ENCODE measurements at places on chromosomes 6 and 20.

- DNase-seq = no peak
Observed at GRCh38 chr20:24303393-24304170, 165.8 kb upstream of the SYNDIG1 start.

DNA sequence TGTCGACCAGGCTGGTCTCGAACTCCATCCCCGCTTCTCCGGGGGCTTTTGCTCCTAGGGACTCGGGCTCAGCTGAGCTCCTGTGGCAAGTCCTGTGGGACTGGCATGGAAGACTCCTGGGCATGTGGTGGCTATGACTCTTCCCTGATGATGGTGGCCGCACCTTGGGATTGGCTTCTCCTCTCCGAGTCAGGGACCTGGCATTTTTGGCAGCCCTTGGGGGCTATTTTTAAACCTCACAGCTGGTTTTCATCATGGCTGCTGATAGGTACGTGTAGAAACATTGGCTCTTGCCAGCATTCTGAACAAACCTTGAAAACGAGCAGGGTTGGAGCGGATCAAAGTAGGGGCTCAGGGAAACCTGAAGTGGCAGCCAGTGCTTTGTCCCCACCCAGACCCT lies 54.1 kb downstream of the RBM38 start:
- DNase-seq = no peak

GRCh38 chr20:36847009-36847709 lies 28.8 kb upstream of the TLDC2 start:
- DNase-seq = no peak

GRCh38 chr20:43323592-43323991 lies 133.9 kb upstream of the PTPRT start:
- DNase-seq = no peak

GRCh38 chr6:96542702-96543101 lies 20.2 kb upstream of the FHL5 start:
- DNase-seq = no peak

GRCh38 chr20:22584522-22584921 lies at the start of gene FOXA2:
Gene FOXA2, minus strand, starts transcription at chr20:22584572. Its CDS starts 294 bp downstream, at chr20:22584278.
- DNase-seq = no peak

DNA sequence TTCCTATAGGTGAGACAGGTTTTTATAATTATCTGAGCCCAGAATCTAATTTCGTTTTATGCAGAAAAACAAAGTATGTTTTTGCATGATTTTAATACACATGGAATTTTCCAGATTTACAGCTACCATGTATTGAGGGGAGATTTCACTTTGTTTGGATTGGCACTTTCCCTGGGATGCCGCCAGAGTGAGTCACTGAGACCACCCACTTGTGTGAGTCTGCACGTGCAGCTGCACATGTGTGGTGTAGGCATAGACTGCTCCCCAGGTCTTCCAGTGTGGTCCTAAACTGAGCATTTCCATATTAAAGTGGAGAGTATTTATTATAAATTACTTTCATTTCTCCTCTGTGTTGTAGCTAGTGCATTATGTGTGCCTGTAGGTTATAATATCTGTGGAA lies 186.8 kb downstream of the UBE3D start:
- no peak for DNase-seq

- no peak for DNase-seq
Observed at GRCh38 chr6:88262332-88262731, 96.2 kb upstream of the CNR1 start.

GRCh38 chr20:57408131-57408530 lies 16.9 kb downstream of the RBM38 start:
- DNase-seq = no peak

GRCh38 chr6:157060440-157060952 lies 262.8 kb downstream of the TMEM242 start:
- DNase-seq = no peak

DNA sequence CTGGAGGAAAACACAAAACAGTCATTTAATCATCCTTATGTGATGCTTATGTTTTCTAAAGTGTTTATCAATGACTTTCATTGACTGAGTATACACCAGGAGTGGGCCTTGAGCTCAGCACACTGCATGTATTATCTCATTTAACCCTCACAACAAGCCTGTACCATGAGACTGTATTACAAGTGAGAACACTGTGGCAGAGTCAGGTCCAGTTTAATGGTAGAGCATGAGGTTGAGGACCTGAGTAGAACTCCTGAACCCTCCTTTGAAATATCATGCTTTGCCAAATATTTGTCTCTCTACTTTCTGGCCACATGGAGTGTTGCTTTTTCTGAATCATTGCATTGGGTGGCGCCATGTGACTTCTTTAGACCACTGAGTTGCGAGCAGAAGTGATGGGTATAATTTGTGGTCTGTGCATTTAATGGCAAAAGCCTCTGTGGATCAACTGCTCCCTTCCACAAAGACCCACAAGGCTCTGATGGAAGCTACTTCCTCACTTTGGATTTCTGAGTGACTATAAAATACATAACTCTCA lies 65.0 kb upstream of the SIRPG start:
- no peak for DNase-seq

GRCh38 chr6:79671600-79672266 lies 40.6 kb downstream of the SH3BGRL2 start:
- peak; percentile 58 for DNase-seq

DNA sequence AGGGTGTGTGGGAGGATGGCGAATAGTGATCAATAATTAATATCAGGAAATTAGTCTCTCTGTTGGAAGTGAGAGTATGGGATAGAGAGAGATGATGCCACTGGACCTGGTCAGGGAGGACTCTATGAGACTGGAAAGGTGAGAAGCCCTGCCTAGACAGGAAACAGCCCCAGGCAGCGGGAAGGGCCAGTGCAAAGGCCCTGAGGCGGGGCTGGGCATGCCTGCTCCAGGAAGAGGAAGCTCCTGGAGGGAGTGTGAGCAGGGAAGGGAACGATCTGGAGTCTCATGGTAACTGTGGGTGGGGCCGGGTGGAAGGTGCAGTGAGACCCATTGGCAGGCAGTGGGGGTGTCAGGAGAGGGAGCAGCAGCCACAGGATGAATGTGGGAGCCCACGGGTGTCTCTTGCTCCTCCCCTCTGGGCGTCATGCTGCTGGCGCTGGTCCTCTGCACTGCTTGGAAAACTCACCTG lies 1.8 kb upstream of the CST3 start:
- DNase-seq = no peak

DNA sequence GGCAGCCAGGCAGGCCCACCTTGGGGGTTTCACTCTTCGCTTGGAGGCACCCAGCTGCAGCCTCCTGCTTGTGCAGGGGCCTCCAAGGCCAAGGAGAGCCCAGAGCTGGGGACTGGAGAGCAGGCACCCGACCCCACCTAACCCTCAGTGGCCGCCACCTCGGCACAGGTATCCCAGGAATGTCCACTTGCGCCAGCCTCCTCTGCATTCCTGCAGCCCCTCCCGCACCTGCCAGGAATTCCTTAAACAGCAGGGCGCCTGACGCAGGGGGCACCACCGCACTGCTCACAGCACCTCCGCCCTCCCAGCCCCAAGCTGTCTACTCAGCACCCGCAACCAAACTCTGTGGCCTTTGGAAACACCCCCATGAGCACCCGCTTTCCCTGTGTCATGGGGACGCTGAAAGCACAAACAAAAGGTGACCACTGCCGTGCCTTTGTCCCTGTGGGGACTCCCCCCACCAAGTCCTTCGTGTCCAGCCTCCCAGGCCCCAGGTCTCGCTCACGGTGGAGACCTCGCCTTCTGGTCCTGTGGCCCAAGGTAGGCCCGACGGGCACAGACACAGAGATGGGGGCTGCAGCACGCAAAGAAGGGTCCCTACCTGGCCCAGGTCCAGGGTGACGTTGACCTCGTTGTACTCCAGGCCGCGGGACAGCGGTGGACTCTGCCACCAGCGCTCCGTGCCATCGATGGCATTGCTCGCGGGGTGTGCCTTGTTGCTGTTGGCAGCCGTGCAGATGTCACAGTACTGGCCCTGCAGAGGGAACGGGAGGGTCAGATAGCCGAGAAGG lies 5.1 kb downstream of the LAMA5 start:
- no peak for DNase-seq

- no peak for DNase-seq
Observed at GRCh38 chr6:155528982-155529453, 73.4 kb upstream of the NOX3 start.

GRCh38 chr6:157615420-157615769 lies 207.7 kb upstream of the SNX9 start:
- no peak for DNase-seq

- DNase-seq = no peak
Observed at GRCh38 chr6:108662702-108663101, 102.0 kb downstream of the FOXO3 start.

DNA sequence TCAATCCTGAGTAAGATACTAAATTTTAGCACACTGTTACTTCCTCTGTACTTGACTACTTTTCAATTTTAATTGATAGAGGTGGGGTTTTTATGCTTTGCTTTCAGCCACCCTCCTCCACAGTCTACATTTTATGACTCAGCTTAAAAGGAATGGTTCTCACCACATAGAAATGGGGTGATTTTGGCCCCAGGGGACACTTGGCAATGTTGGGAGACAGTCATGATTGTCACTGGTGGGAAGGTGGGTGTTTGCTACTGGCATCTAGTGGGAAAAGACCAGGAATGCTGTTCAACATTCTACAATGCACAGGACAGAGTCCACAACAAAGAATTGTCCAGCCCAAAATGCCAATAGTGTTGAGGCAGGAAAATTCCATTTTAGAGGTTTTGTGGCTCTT lies 71.3 kb downstream of the PCSK2 start:
- DNase-seq = no peak

GRCh38 chr6:98678481-98678880 lies 155.9 kb upstream of the POU3F2 start:
- no peak for DNase-seq

DNA sequence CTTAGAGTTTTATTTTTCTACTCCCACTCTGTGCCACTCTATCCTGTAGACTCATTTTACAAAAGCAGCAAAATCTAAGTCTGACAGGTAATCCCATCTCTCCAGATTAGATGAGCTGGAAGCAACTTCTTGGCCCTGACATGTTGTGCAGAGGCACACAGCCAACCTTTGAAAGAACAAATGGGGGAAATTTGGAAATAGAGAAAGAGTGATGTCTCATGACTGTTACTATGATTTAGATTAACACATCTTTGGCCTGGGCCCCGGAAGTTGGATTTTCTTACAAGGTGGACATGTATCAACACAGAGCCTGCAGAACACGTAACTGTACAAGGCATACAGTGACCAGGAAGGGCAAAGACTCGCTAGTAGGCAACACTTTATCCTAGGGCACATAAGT lies 227.7 kb downstream of the MYLK4 start:
- no peak for DNase-seq

DNA sequence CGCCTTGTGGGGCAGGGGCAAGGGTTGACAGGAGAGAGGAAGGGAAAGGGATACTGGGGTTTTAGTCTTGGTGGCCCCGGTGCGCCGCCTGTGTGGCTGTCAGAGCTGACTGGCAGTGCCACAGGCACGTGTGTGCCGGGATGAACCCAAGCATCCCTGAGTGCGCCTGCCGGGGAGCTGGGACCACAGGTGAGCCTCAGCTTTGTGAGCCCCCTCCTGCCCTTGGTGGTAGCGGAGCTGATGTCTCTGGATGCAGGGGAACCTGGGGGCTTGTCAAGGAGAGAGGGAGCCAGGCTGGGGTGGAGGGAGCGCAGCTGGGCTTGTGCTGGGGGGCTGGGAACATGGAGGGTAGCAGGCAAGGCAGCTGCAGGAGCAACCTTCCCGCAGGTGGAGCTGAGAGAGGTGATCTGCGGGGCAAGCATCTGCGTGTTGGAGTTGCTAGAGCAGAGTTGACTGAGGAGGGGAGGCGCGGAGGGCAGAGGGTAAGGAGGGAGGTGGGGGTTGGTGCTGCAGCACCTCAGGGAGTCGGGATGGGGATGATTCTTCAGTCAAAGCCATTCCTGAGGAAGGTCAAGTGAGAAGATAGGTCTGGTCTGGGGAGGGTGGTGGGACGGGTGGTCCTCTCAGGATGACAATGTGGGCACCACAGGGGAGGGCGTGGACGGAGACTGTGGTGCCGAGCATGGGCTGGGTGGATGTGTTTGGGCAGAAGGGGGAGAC lies 28.1 kb downstream of the PYGB start:
- DNase-seq = no peak

DNA sequence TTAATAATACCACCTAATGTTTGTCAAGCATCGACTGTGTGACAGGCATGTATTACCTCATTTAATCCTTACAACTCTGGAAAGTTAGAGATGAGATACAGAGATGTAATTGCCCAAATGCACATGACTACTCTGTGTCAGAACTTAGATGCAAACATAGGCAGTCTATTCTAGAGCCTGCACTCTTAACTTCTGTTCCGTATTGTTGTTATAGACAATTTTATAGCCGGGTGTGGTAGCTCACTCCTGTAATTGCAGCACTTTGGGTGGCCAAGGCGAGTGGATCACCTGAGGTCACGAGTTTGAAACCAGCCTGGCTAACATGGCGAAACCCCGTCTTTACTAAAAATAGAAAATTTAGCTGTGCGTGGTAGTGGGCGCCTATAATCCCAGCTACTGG lies 15.0 kb downstream of the IFT52 start:
- DNase-seq = no peak

- no peak for DNase-seq
Observed at GRCh38 chr6:41954668-41955067, 13.1 kb upstream of the CCND3 start.

- DNase-seq = no peak
Observed at GRCh38 chr20:64149141-64149540, 15.1 kb upstream of the MYT1 start.

DNA sequence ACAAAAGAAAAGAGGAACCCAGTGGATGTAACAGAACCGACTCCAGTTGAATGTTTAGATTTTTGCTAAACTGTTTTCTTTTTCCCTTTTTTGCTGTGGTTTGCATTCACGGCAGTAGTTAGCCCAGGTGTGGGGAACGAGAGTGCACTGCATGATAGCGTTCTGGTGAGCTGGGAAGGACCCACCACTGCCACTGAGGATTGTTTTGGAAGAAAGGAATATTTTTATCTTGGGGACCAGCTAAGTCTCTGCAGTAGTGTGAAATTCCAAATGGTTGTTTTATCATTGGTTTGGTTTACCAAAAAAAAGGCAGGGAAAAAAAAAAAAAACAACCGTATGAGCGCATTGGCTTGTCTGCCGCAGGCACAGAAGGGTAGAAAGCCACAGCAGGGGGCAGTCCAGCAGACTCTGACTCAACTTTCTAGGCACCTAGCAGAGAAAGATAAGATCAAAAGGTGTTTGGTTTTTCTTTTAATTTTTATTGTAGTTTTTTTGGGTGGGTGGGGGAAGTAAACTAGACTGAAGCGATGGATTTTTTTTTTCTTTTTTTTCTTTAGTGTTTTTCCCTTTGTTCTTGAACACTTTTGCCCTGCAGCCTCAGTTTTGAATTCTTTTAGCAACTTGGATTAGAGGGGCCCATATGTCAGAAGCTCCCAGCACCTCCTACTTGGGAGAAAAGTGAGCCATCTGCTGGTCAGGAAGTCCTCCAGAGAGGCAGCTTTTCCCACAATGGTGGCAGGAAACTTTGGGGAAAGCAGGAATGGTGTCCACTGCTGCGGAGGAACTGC lies 13.5 kb upstream of the RAB5IF start:
- DNase-seq = peak; percentile 64

- DNase-seq = no peak
Observed at GRCh38 chr6:2439632-2440031, 194.2 kb upstream of the GMDS start.

GRCh38 chr6:170524172-170524502 lies 29.0 kb downstream of the PSMB1 start:
- DNase-seq = no peak

GRCh38 chr6:161233986-161234661 lies 39.7 kb downstream of the AGPAT4 start:
- DNase-seq = no peak

- DNase-seq = no peak
Observed at GRCh38 chr20:23654717-23655116, 17.0 kb upstream of the CST3 start.
